Smooth muscle cell of the pulmonary artery (primary cell): ENCODE measurements at places on chromosomes 11 and 22. TPM values are rescaled to one million over a fixed set of nuclear protein-coding genes. Genes with fewer than 3 reads are reported as not detected.

Gene RIN1
- total RNA-seq: 17.9 and 19.5 TPM in 2 replicates

Gene THYN1
- total RNA-seq: 45.5 and 46.9 TPM in 2 replicates

Gene OR8B4
- not detected in 2 replicates for total RNA-seq

Gene CHST1
- 0.73 and 3.6 TPM in 2 replicates for total RNA-seq

Gene C1QTNF5
- 15.8 and 24.9 TPM in 2 replicates for total RNA-seq

Gene BIRC3
- total RNA-seq: 0.91 and 2.5 TPM in 2 replicates

Gene PSMC3
- 86.9 and 104 TPM in 2 replicates for total RNA-seq

Gene POU2AF3
- total RNA-seq: not detected in 2 replicates
